ENCODE measurements at places on chromosomes 7 and 10. TPM values are rescaled to one million over a fixed set of nuclear protein-coding genes. Genes with fewer than 3 reads are reported as not detected.

PRKG1 gene
- 16.5 TPM for total RNA-seq

TMEM176B gene
- not detected for total RNA-seq

CCDC172 gene
- not detected for total RNA-seq

MSS51 gene
- 2.5 TPM for total RNA-seq
